ENCODE measurements at places on chromosomes 12 and 14.

GRCh38 chr14:73254247-73255004, 17.1 kb downstream of the PAPLN start:
- DNase-seq: no peak

- DNase-seq: no peak
These were observed 32.5 kb downstream of the MMAB start for GRCh38 chr12:109540526-109541412.

GRCh38 chr12:124888260-124888659, 24.6 kb upstream of the SCARB1 start:
- DNase-seq: no peak

- DNase-seq: no peak
These were observed 2.4 kb downstream of the PRR13 start for GRCh38 chr12:53443955-53444354.

DNA sequence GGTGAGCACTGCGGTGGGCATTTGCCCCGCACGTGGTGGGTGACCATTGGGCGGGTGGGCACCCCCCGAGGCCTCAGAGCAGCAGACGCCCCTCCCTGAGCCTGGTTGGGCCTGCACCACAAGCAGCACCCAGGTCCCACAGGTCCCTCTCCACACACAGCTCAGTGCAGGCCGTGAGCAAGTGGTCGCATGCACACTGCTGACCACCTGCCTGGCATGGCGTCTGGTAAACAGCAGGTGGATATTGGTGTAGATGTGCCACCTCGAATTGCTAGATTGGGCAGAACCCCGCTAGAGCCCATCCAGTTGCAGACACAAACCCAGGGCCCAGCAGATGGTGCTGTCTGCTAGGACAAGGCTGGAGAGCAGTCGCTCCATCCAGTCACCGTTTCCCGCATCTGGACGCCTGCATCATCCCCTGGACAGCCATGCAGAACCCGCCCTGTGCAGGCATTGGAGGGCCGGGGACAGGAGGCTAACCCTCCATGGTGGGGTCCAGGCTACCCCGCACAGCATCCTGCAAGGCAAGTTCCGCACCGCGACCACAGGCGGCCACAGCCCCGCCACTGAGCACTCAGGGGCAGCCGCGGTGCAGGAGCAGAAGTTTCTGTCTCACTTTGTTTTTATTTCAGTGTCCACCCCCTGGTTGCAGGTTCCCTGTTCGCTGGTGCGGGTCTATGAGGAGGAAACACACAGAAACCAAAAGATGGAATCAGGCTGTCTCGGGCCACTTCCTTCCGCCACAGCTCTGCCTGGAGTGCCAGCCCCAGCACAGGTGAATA, 45.6 kb upstream of the RIMBP2 start:
- DNase-seq: peak; percentile 58

DNA sequence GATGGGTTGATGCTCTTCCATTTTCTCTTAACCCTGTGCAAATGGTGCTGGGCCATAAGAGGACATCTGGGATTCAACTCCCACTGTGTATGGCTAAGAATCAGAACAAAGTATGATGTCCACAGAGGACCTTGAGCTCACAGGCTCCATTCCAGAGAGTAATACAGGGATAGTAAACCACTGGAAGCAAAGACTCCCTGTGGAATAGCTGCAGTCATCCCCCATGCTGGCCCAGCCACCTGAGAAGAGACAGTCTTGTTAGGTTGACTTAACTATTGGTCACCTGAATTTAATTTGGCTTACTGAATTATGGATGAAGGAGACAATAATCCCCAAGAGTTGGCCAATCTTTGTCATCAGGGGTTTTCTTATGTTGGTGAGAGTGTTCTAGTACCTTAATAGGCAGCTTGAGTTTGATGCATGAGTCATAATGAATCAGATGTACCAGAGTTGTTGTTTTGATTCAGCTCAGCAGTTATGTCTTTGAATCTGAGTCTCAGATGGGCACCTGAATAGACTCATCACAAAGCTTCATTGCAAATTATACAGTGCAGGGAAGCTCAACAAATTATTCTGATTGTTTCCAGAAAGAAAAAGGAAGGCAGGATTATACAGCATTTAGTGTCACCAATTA, 122.7 kb downstream of the SSPN start:
- DNase-seq: no peak

GRCh38 chr12:113724794-113725556, 241.2 kb downstream of the RBM19 start:
- DNase-seq: no peak

- DNase-seq: no peak
These were observed 7.1 kb upstream of the KRT5 start for GRCh38 chr12:52527121-52527800.

DNA sequence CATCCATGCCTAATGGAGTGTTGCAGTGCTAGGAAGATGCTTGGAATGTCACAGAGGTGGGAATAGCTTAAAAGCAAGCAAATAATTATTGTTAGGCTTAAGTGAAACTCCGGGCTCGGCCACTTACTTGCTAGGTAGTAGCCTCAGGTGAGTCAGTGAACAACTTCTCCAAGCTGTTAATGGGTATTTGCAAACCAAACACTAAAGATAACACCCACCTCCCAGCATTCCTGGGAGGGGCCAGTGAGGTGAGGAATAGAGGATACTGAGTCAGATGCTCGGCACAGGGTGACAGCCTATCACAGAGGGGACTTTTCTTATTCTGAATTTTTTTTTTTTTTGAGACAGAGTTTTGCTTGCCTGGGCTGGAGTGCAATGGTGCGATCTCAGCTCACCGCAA, 151.2 kb upstream of the RFLNA start:
- no peak for DNase-seq

DNA sequence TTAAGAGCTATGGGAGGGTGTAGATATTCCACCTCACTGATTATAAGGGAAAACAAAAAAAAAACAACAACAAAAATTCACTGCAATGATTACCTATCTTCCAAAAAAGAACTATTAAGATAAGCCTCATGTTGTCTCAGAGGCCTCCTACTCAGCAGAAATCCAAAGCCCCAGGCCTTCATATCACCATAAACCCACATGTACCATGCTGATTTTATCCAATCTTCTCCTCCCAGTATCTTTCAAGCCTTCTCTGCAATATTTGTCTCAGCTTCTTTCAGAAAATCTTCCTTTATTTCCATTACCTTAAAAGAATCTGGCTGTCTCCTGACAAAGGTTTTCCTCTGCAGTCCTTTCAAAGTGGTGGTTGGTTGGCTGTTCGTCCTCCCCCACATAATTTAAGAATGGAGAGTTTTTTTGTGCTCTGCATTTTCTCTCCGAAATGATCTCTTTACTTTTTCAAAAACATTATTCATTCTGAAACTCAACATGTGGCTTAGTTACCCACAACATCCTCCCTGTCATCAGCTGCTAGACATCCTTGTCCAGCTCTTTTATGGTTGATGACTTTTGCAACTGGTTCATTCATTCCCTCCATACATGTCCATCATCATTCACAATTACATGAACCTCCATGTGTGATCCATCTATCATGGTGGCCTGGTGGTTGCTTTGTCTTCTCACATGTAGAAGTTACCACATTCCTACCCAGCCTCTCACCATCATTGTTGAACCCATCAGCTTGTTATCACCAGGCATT, 2.9 kb upstream of the EPYC start:
- DNase-seq: no peak

GRCh38 chr14:87044807-87045206, 948.2 kb downstream of the GALC start:
- no peak for DNase-seq

- no peak for DNase-seq
These were observed 37.2 kb downstream of the APOBEC1 start for GRCh38 chr12:7628381-7628961.

DNA sequence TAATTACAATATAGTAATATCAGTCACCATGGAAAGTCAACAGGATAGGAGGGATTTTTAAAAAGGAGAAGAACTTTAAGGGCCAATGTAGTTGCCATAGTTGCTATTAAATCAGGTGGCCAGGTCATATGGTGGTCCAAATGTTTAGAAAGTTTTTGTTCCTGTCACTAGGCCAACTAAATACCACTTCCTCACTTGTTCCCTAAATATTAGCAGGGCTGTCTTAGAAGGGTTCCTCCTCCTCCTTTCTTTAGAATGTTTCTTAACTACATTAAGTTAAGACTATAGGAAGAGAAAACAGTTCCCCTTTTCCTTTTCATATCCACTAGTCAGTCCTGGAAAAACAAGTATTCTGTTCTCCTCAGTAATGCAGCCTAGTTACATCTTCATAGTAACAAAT, 50.3 kb downstream of the MON2 start:
- DNase-seq: no peak

DNA sequence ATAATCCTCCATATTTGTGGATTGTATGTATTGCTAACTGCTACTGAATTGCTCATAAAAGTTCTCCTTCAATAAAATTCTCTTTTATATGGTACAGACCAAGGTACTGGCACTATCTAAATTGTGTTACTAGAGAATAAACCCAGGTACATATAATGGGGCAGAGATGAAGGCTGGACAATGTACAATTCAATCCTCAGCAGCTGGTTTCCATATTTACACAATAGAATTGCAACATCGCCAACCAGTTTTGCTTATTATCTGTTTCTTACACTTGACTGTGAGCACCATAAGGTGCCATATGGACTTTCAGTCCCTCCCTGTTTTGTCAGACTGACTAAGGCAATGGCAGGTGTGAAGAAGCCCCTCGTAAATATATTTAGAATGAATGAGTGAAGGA, 18.1 kb downstream of the KITLG start:
- no peak for DNase-seq

- DNase-seq: no peak
These were observed 68.9 kb upstream of the SAV1 start for GRCh38 chr14:50736932-50737419.

DNA sequence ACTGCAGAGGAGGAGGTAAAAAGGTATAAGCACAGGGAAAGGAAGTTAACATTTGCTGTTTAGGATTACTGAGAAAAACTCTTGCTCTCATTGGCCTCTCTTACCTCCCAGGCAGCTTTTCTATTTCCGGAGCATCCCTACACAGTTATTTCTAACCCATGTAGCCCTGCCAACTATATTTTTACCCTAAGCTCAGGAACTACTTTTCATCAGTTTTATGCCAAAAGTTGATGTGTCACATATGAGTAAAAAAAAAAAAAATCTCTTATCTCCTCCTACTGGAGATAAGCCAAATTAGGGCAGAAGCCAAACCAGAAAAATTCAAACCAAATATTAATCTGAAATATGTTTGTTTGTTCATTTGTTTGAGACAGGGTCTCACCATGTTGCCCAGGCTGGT, 34.4 kb upstream of the PSMA6 start:
- DNase-seq: no peak

DNA sequence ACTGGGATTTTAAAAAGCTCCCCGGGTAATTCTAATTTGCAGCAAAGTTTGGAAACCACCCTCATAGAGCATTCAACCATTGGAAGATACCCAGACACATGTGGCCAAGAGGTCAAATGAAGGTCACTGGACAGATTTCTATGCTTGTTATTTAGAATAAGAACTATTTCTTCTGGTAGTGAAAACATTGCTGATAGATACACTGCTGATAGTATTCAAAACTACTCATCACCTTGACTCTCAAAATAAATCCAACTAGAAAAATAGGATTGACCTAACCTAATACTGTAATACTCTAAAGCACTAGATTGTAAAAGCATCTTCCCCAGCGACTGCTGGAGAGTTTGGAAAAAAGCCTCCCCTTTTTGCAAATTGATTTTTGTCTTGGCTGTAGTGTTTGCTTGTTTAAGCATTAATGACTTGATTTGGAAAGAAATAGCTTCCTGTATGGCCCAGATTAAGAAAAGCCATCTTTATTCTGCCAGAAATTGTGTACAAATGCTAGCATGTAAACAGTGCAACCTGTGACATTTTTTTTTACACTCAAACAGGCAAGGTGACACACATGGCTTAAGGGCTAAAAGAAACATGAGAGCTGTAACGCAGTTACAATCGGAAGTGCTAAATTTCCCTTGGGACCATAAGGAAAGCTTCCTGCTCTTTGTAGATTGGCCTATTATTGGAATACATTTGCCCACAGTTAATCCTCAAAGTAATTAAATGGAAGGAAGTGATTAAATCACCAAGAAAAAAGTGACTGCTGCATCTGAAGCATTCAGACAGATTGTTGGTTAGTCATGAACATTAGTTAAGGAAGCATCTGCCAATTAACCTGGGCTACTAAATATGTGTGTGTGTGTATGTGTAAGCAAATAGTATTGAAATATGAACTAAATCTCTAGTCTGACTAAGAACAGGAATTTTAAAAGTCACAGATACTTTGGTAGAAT, 356.5 kb upstream of the ATP2B1 start:
- DNase-seq: no peak

DNA sequence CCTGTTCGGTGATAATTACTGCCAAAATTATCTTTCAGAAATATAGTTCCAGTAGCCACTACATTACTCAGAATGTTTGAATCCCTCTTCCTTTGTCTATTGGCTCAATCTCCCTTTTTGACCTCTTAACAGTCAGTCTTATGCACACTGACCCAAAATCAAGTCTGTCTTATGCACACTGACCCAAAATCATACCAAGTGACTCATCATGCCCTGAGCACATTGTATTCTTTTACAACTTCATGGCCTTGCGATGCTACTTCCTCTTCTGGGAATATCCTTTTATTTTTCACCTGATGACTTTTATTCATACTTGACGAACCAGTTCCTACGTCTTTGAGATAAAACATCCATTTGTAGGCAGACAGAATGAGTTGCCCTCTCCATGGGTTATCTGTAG, 182.3 kb downstream of the NPAS3 start:
- no peak for DNase-seq

GRCh38 chr12:38152816-38153736, 163.5 kb upstream of the ALG10B start:
- no peak for DNase-seq

GRCh38 chr12:88057994-88058718, 29.0 kb upstream of the C12orf50 start:
- DNase-seq: no peak

DNA sequence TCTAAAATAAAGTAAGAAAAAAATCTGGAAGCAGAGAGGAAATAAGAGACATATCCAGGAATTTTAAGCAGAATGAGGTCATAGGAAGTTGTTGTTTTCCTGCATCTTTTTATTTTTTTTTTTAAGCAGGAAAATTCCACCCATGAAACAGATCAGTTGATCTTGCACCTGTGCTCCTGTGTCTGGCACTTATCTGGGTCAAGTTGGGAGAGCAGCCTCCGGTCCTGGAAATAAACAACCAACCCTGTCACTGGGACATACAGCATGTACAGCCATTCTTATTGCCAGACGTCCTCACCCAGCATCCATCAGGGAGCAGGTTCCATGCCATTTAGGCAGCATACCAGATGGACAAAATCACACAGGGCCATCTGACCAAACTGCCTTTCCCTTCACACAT, 266.0 kb upstream of the BTG1 start:
- DNase-seq: no peak

GRCh38 chr14:21014761-21015190, 10.1 kb downstream of the NDRG2 start:
- DNase-seq: peak; percentile 76

DNA sequence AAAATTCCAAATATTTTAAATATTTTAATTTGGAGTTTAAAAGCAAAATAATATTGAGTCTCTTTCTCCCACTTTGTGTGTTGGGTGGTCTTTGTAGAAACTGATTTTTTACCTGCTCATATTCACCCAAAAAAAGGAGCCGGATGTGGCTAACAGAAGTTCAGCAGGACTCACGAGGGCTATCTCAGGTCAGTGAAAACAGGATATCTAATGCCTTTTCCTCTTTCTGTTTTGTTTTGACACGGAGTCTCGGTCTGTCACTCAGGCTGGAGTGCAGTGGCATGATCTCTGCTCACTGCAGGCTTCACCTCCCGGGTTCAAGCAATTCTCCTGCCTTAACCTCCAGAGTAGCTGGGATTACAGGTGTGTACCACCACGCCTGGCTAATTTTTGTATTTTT, 30.8 kb downstream of the COA8 start:
- no peak for DNase-seq

All from HuH-7.5 (cell line).